Esophagus muscularis mucosa (tissue), 4 donors: ENCODE measurements at places on chromosomes 4 and X. TPM values are rescaled to one million over a fixed set of nuclear protein-coding genes. Genes with fewer than 3 reads are reported as not detected.

DNA sequence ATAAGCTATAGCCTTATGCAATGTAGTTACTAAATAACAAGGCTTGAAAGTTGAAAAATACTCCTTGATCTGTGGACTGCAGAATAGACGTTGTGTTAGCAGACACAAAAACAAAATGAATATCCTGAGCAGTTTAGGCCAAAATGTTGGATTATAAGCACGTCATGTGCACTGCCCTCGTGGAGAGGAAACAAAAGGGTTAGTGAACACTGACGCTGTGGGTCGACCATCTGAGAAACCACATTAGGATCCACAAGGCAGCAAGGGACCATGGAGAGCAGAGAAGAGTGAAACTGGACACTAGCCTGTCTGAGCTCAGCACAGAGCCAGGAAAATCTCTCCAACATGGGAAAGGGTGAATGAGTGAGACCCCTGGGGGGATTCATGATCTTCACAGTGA is 145.3 kb downstream of the DTHD1 start:
- DNase-seq: no peak

- no peak for DNase-seq
Measured at GRCh38 chr4:23083391-23083790, 390.7 kb downstream of the GBA3 start.

DNA sequence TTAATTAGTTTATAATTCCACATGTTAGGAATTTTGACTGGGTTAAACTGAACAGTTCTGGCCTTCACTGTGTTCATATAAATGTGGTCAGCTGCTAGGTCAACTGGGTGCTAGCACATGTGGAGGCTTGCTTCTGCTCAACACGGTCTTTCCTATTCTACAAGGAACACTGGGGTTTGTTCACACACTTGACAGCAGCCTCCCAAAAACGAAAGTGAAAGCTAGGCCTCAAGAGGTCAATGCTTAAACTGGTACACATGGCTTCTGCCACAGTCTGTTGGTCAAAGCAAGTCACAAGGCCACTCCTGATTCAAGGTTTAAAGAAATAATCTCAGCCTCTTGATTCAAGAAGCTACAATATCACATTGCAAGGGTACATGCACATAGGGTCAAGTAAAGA is 126.5 kb downstream of the QDPR start:
- DNase-seq: no peak

- DNase-seq: no peak
Measured at GRCh38 chr4:155800685-155801343, 42.0 kb downstream of the GUCY1B1 start.

DNA sequence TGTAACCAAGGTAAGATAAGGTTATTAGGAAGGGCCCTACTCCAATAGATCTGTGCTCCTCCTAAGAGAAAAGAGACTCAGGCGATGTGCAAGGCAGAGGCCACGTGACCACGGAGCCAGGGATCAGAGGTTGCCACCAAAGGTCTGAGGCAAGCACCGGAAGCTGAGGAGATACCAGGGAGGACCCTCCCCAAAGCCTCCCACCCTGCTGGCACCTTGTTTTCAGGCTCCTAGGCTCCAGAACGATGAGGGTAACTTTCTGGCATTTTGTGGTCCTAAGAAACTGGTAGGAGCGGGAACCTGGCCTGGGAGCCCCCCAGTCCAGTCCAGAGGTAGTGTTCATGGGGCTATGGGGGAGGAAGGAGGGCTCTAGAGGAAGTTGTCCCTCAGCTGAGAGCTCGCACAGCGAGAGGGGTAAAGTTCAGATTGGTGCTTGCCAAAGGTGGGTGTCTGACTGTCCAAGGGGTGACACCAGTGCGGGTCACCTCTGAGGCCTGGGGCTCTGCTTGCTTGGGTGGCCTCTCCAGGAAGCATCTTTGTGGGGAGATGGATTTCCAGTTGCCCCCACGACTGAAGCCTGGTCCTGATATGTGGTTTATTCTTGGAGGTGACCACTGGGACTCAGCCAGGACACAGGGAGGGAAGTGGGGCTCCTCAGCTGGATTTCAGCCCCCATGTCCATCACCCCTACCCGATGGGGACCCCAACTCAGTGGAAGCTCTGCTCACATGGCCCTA is 7.5 kb upstream of the LETM1 start:
- no peak for DNase-seq

DNA sequence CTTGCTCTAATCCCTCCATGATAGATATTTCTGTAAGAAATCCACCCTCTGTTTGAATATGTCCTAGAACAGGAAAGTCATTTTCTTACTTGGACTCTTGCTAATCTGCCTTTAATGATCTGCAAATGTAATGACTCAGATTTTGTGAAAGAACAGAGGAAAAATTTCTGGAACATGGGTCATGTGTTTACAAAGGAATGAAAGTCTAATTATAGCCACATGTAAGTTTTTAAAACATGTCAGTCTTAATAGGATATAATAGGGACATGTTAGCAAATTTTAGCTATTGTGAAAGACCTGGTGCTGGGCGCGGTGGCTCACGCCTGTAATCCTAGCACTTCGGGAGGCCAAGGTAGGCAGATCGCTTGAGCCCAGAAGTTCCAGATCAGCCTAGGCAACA is 47.6 kb downstream of the GRK4 start:
- no peak for DNase-seq

DNA sequence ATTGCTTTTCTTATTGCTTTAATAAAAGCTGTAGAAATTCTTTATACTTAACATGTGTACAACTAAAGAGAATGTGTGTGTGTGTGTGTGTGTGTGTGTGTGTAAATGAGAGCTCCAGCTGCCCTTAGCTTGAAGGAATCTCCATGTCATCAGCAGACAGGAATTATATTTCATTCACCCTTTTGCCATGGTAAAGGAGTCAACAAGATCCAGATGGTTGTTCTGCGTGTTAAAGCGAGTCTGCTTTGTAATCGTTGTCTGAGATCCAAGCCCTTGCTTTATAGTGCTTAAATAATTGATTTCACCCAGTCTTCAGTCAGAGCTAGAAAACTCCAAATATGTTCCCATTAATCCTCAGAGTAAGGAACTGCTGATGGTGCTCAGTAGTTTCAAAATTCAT is 285.5 kb downstream of the PDGFC start:
- no peak for DNase-seq

DNA sequence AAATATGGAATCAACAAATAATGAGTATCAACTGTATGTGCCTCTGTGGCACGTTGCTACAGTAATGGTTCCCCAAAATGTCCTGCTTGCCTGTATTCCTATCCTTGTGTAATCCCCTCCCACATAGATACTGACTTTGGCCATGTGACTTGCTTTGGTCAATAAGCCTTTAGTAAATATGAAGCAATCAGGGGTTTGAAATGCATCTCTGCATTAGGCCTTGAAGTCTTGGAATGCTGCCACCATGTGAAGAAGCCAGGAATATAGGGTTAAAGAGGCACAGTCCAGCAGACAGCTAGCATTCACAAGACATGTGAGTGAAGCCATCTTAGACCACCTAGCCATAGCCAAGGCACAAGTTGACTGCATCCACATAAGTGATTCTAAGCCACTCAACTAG is 190.9 kb downstream of the GABRB1 start:
- no peak for DNase-seq

GRCh38 chrX:47358387-47359065 is 11.9 kb upstream of the ZNF157 start:
- DNase-seq: no peak

GRCh38 chrX:13827298-13828090 is 10.6 kb upstream of the GPM6B start:
- no peak for DNase-seq

GRCh38 chr4:80221161-80221560 is 23.9 kb downstream of the PRDM8 start:
- no peak for DNase-seq

GRCh38 chr4:1105662-1106061 is 7.7 kb downstream of the RNF212 start:
- DNase-seq: no peak

- DNase-seq: no peak
Measured at GRCh38 chr4:94221916-94222315, 14.3 kb downstream of the SMARCAD1 start.

DNA sequence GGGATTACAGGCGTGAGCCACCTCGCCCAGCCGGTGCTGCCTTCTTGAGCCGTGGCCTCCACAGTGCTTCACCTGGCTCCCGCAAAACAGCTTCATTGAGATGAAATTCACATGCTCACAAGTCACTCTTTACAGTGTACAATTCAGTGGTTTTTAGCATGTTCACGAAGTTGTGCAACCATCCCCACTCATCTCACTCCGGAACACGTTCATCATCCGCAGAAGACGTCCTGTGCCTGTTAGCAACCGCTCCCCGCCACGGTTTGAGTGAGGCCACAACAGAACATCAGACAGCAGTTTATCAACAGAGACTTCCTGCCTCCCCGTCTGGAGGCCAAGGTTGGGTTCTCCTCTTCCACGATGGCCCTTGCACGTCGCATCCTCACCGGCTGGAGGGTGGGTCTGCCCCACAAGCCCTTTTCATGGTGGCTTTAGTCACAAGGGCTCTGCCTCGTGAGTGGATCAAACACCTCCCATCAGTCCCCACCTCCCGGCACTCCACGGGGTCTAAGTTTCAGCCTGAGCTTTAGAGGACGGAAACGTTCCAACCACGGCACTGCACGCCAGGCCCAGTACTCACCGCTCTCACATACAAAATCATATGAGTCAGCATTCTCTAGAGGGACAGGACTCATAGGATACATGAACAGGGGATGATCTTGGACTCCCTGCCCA is 29.6 kb upstream of the SPON2 start:
- DNase-seq: peak; percentile 97

GRCh38 chr4:107359208-107359607 is 323.1 kb upstream of the DKK2 start:
- DNase-seq: no peak

DNA sequence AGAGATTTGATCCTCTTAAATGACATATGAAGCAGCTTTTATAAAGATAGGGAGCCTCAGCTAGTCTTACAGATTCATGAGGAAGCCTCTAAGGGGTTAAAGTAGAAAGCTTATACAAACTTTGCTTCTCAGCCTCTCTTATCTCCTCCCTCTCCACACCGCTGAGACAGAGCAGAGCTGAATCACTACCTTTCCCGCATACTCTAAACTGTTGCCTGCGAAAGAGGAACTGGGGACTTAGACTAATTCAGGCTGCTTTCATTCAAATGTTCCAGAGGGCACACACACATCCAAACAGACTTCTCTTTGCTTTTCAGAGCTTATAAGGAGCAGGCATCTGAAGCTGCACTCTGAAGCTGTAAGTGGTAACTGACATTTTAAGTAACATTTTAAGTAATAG is at the start of gene SERTM2:
Gene SERTM2 (plus strand): TSS at position 169 of the 400 bp plus-strand sequence. CDS start 7,213 bp downstream, outside the sequence.
- DNase-seq: no peak

GRCh38 chrX:19991350-19991718 is 473 bp upstream of the BCLAF3 start:
- no peak for DNase-seq

The EDA2R gene
- 2.8 TPM for total RNA-seq

The SLC2A9 gene
- total RNA-seq: 7.1 TPM

The NEXMIF gene
- total RNA-seq: 5.0 TPM

The PRR27 gene
- total RNA-seq: not detected

The PFKFB1 gene
- not detected for total RNA-seq

The CXCL13 gene
- total RNA-seq: not detected
